ENCODE measurements at places on chromosomes 3 and 15.

GRCh38 chr3:97059168-97059567 is 244.8 kb downstream of the EPHA6 start:
- DNase-seq: no peak

GRCh38 chr3:151275091-151275490 is 3.3 kb downstream of the P2RY14 start:
- no peak for DNase-seq

DNA sequence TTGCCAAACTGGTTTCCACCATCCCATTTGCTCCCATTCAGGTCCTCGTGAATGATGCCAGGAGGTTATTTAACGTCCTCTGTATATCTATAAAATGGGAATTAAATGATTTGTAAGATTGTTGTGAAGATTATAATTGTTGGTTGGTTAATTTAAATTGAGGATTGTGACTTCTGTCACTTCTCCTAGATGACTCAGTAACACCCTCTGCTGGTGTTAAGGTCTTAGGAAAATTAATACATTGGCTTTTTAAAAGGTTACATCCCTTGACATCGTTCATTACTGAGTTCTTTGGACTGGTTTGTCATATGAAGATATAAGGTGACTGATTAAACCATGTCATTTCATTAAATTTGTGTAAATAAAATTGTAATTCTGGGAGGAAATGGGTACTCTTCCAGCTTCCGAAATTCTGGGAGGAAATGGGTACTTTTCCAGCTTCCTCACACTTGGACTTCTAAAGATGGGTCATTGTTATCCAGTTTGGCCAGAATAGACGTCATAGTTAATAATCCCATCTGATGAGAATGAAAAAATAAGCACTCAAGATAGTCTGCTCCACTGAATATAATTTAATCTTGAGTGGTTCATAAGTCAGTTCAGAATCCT is 33.3 kb upstream of the PAQR5 start:
- DNase-seq: peak; percentile 3

DNA sequence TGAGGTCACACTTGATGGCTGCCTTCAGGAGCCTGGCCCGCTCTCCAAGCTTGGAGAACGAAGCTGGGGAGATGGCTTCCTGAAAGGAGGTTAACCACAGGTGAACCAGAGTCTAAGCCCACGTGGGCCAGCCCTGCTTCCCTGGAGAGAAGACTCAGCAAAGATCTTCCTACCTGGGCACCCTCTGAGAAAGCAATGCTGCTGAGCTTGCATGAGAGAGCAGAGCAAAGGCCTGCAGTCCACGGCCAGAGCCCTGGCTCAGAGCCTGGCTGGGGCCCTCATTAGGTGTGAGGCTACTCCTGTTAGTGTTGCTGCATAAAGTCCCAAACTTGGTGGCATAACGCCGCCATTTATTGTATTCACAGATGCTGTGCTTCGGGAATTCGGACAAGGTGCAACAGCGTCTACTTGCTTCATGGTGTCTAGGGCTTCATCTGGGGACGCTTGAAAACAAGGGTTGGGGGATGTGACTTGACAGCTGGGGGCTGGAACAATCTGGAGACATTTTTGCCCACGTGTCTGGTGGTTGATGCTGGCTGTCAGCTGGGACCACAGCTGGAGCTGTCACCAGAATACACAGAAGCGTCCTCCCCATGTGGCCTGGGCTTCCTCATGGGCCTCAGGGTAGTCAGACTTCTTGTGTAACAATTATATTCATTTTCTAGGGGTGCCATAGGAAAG is 87.9 kb upstream of the MEF2A start:
- no peak for DNase-seq

DNA sequence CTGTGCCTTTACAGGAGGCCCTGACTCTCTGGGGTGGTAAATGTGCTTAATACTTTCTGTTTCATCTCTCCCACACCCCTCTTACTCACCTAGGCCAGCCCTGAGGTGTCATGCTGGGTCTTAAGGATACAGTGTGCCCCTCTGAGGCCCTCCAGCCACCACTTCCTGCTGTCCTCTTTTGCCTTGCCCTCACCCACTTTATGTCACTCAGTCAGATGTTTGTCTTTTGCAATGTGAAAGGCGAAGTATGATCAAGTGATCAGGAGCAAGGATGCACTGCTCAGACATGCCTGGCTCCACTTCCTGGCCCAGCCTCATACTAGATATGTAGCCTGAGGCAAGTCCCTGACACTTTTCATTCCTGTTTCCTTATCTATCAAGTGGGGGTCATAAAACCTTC is 339.0 kb upstream of the NR2E3 start:
- no peak for DNase-seq

- no peak for DNase-seq
Measured at GRCh38 chr3:158723991-158724390, 8.3 kb downstream of the RARRES1 start.

GRCh38 chr3:45084361-45084760 is 58.3 kb downstream of the CLEC3B start:
- DNase-seq: no peak

GRCh38 chr3:188434594-188434993 is 280.6 kb downstream of the LPP start:
- no peak for DNase-seq

- DNase-seq: no peak
Measured at GRCh38 chr3:71461114-71461513, 122.4 kb downstream of the FOXP1 start.

GRCh38 chr3:131526801-131527347 is 24.1 kb upstream of the MRPL3 start:
- DNase-seq: no peak

DNA sequence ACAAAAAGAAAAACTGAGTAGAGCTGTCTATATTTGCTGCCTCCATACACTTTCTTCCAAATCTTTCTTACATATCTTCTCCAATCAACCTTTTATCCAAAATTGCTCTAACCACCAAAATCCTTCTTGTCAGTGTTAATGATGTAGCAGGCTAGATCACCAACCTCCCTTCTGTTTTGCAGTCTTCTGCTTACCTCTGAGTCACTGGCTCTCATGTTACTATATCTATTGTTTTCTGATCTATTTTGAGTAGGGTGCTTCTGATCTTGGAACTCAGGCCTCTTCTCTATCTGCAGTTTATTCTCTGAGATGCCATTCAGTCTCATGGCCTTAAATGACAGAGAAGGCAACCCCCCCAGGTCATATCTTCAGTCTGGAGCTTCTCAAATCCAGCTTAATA is 26.3 kb upstream of the AADAC start:
- no peak for DNase-seq

- no peak for DNase-seq
Measured at GRCh38 chr3:151906751-151907150, 33.3 kb downstream of the SUCNR1 start.

GRCh38 chr3:108092501-108092900 is 1.7 kb upstream of the CD47 start:
- DNase-seq: no peak

DNA sequence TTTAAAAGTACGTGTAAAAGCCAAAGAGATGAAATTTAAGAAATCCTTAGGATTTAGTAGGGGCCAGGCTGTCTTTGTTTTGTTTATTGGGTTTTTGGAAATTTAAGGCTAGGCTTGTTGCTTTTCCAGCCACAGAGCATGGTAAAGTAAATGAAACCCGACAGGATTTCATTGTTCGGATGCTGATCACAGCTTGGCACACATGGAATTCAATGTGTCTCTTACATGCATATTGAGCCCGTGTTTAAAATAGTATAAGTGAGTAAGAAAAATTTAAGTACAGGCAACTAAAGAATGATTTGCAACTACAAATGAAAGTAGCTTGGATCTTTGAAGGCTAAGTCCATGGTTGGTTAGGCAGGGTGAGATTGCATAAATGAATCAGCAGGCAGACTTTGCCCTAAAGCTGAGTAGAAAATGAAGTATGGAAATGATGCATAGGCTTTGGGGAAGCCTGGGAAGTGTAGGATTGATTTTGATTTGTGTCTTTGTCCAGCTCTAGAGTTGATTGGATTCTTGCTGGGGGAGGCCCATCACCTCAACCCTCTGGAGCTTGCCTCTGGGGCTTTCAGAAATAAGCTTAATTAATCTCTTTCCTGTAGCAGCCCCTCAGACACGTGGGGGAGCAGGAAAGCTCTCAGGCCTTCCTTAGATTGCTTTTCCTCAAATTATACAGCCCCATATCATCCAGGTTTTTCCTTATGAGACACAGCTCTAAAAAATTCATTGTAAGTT is 68.2 kb upstream of the ADAMTSL3 start:
- no peak for DNase-seq

GRCh38 chr3:194273743-194274310 is 77.3 kb downstream of the CPN2 start:
- no peak for DNase-seq

GRCh38 chr15:51668446-51668845 is 12.9 kb upstream of the SCG3 start:
- DNase-seq: no peak

DNA sequence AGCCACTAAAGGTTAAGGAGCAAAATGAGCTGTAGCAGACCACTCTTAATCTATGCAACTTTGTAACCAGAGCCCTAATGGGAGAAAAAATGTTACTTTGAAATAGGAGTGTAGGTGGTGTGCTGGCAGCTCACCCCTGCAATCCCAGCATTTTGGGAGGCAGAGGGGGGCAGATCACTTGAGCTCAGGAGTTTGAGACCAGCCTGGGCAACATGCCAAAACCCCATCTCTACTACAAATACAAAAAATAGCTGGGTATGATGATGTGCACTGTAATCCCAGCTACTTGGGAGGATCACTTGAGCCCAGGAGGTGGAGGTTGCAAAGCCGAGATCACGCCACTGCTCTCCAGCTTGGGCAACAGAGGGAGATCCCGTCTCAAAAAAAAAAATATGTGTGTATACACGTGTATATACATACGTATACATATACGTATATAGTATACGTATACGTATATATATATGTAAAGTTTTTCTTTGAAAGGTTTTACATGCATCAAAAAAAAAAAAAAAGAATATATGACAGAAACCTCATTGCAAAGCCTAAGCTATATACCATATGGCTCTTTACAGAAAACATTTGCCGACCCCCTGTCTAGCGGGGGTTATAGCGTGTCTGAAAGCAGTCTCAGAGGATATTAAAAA is 15.7 kb downstream of the CAPN7 start:
- no peak for DNase-seq
